ENCODE measurements at places on chromosomes 2 and 18. TPM values are rescaled to one million over a fixed set of nuclear protein-coding genes. Genes with fewer than 3 reads are reported as not detected.

DNA sequence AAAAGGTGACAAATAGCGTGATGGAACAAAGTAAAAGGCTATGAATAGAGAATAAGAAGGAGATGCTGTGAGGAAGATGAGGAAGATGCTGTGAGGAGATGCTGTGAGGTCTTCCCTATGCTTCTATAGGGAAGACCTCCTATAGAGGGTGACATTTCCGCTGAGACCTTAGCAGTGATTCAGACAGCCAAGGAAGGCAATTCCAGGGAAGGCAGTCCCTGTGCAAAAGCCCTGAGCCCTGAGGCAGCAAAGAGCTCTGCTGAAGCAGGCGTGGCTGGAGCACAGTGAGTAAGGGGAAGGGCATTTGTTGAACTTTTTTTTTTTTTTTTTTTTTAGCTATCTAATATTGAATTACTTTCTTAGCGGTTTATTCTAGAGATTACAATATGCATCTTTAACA, 142.7 kb upstream of the FOSL2 start:
- no peak overlapping the region for H3K4me3 ChIP-seq
- no peaks in the 10 kb centered on the region for H3K4me1 ChIP-seq
- H3K27ac ChIP-seq = no peak overlapping the region
- no peaks in the 10 kb centered on the region for H3K27me3 ChIP-seq
- no peak for DNase-seq
- no peaks in the 10 kb centered on the region for H3K36me3 ChIP-seq

Gene VWC2L
- total RNA-seq = not detected

DNA sequence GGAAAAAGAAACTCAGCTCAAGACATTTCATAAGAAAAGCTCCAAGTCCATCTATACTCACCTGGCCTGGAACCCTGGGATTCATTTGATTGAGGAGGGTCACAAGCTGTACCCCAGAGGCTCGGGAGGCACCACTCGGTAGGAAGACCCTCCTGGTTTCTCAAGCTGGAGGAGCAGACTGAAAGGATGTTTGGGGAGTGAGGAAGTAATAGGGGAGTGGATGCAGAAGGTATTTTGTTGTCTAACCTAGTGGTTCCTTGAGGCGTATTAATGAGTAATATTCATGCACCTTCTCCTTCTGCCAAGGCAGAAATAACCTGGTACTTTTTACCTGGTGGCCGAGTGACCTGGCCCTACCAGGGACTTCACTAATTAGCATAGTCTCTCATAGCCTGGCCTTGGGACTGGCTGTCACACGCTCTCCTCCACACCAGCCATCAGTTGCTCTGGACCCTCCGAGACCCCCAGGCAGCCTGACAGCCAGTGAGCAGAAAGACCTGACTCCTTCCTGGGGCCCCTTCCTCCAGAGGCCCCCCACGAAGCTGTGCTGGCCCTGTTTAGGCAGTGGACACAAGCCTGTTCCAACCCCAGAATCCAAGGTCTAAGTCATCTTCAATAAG, 161.4 kb downstream of the BCL2 start:
- H3K4me1 ChIP-seq = peaks cover 37% of the 10 kb centered on the region
- no peak for DNase-seq
- no peak overlapping the region for H3K4me3 ChIP-seq
- no peaks in the 10 kb centered on the region for H3K27me3 ChIP-seq

- H3K36me3 ChIP-seq = no peaks in the 10 kb centered on the region
- no peak overlapping the region for H3K4me3 ChIP-seq
- no peaks in the 10 kb centered on the region for H3K27me3 ChIP-seq
- no peak overlapping the region for H3K27ac ChIP-seq
Observed at GRCh38 chr2:37378411-37378810, 34.0 kb downstream of the QPCT start.

Gene FAHD2A
- 27.9 TPM for total RNA-seq

DNA sequence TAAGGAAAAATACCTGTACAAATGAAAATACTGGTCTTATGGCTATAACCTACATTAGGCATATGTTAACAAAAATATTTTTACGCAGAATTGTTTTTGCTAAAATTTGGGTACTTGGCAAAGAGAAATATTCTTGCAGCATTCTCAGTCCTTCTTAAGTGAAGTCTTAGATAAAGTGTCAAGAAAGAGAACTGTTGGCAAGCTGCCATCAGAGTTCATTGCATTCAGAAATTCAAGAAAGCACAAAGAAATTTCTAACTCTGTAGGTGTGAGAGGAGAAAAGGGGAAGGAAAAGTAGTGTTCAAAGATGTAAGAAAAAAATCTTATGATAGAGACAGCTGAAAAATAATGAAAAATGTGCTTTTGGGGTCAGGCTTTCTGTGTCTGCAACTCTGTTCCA, 86.7 kb downstream of the IRS1 start:
- no peaks in the 10 kb centered on the region for H3K4me1 ChIP-seq
- no peaks in the 10 kb centered on the region for H3K36me3 ChIP-seq
- H3K27me3 ChIP-seq = no peaks in the 10 kb centered on the region
- no peak overlapping the region for H3K27ac ChIP-seq
- no peak overlapping the region for H3K4me3 ChIP-seq

Gene PLB1
- 2.7 TPM for total RNA-seq

- no peaks in the 10 kb centered on the region for H3K36me3 ChIP-seq
- no peak overlapping the region for H3K27ac ChIP-seq
- DNase-seq = peak; percentile 23
Observed at GRCh38 chr18:49898421-49898820, 85.1 kb upstream of the ACAA2 start.

DNA sequence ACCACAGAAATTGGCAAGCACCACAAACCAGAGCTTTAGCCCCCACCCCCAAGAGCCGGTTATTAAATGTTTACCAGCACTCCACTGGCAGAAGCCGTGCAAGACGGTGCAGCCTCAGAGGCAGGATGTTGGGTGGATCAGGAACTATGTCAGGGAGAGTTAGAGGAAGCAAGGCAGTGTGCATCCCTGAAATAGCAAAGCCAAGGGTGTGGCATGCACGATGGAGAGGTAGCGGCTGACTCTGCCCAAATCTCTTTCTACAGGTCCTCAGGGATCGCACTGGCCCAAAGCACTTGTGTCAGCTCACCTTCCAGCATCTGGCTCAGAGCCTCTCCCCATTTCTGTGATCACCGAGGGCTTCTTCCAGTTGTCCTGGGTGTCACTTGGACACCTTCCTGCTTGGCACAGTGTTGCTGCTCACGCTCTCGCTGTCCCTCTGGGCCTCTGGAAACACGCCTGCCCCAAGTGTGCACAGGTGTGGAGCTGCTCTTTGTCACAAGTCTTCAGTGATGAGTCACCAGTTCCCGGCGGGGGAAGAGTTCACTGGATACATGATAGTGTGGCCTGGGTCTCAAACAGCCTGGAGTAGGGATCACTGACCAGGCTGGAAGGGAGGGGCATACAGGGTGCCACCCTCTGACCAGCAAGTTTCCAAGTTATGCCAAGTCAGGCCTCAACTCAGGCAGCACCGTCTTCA, 17.3 kb upstream of the B3GNT7 start:
- H3K36me3 ChIP-seq = no peaks in the 10 kb centered on the region
- no peak overlapping the region for H3K4me3 ChIP-seq
- no peaks in the 10 kb centered on the region for H3K27me3 ChIP-seq
- DNase-seq = no peak

DNA sequence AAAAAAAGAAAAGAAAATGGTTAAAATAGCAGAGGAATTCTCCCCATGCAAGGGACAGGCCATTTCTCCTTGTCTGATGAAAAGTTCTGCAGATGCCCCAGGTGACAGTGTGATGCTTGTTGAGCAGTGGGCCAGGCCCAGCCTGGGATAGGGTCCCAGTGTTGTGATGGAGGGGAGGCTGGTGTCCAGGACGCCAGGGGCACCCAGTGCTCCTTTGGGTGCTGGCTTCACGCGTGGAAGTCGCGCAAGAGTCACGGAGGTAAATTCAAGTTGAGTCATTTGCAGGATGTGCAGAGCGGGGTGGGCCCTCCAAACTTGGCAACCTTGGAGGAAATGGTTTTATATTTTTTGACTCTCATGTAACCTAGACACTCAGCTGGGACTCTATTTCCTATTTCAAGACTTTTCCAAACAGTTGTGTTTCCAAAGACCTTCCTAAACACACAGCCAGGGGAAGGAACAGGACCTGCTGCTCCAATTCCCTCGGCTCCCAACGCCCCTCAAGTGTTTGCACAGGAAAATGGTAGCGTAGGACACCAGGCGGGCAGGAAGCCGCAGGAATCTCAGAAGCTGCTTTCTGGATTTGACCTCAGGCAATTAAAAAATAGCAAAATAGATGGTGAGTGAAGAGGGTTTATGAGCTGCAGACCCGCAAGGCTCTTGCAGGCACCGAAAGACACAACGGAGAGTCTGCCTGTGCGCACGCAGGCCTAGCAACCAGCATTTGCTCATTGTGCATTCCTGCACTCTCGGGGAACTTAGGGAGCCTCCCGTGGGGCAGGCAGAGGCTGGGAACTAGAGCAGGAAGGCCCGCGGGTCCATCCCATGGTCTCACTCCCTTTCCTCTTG, 107.1 kb upstream of the ODC1 start:
- no peak overlapping the region for H3K27ac ChIP-seq
- no peaks in the 10 kb centered on the region for H3K4me1 ChIP-seq
- H3K4me3 ChIP-seq = no peak overlapping the region

Gene GNAL
- total RNA-seq = 3.2 TPM

DNA sequence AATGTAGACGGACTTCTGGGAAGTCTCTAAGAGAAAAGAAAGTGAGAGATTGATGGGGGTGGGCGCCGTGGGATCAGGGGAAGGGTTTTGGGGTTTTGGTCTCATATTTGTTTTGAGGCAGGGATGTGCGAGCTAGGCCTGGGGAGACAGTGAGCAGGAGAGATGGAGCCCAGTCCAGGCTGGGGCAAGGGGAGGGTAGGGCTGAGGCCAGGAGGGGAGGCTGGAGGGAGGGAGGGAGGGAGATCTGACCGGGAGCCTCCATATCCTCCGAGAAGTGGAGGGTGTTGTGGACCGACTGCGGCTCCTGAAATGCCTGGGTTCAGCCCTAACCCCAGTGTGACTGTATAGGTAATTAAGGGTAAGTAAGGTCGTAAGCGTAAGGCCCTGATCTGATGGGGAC, 72.8 kb upstream of the ODC1 start:
- DNase-seq = no peak
- no peak overlapping the region for H3K4me3 ChIP-seq
- no peaks in the 10 kb centered on the region for H3K36me3 ChIP-seq
- H3K27ac ChIP-seq = no peak overlapping the region

Gene SERPINB11
- not detected for total RNA-seq

DNA sequence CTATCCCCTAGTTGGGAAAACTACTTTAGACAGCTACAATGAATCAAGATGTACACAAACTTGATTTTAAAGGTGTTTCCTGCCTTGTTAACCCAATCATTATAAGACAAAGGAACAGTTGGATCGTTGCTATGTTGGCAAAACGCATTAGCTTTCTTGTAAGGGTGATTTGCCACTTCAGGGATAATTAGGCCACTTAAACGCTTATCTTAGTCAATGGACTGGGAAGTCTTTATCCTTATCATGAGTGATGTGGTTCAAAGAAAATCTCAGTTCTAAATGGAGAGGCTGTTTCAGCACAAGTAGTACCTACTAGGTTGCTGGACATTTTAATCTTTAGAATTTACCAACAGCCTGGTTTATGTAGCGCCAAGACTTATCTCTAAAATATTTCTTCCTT, 406.1 kb upstream of the MEX3C start:
- no peak overlapping the region for H3K27ac ChIP-seq
- no peak overlapping the region for H3K4me3 ChIP-seq
- H3K27me3 ChIP-seq = no peaks in the 10 kb centered on the region
- H3K36me3 ChIP-seq = no peaks in the 10 kb centered on the region
- DNase-seq = no peak

Gene SP100
- 77.1 TPM for total RNA-seq
